Activated T-helper 9 cell treated with anti-CD3 and anti-CD28 coated beads, Interleukin-2, amount 50 U/mL, for 16 hours (primary cell): ENCODE measurements at places on chromosomes 2 and 18.

DNA sequence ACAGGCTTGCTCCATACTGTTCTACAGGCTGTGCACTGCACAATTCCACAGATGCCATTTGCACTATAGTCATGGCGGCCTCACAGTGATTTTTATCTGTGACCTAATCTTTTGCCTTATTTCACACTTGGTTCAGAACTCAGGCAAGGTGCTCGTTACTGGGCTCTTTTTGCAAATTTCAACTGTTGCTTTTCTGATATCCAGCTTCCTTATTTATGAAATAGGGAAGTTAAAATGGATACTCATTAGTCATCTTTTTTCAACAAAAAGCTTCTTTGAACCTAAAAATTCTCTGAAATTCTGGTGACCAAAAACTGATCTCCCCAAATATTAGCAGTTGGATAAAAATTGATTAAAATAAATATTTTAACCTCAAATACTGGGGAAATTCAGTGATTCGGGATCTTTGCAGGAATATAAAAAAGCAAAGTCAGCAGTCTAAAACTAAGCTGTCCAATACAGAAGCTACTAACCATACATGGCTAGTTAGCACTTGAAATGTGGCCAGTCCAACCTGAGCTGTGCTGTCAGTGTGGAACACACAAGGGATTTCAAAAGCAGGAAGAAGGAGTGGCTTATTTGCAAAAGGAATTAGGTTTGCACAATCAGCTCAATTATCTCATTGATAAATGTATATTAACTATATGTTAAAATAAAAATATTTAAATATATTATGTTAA, 134.4 kb downstream of the COL4A4 start:
- DNase-seq = no peak

DNA sequence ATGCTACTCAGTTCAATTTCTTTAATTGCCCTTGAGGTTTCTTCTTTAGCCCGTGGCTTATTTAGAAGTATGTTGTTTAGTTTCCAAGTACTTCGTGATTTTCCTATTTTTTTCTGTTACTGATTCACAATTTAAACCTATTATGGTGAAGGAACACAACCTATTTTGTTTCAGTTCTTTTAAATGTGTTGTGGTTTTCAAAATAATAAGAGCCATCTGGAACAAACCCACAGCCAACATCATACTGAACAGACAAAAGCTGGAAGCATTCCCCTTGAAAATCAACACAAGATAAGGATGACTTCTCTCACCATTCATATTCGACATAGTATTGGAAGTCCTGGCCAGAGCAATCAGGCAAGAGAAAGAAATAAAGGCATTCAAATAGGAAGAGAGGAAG, 155.2 kb downstream of the GALNT1 start:
- DNase-seq = no peak

DNA sequence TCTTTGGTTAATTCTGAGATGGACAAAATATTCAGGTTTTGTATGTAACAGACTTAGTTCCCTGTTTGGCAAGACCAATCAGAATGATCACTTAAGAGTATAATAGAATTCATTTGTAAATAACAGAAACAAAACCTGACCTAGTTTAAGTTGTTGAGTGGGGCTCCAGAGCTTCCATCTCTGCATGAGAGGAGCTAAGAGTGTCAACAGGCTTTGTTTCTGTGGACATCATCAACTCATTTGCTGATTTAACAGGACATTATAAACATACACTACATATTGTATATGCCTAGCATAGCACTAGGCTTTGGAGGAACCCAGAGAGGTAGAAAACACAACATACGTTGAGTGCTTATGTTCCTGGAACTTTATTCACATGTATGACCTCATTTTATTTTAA, 75.3 kb upstream of the TRIB2 start:
- no peak for DNase-seq

- no peak for DNase-seq
Observed at GRCh38 chr2:240206630-240207029, 66.2 kb upstream of the OTOS start.

GRCh38 chr2:26424221-26424620, 22.5 kb downstream of the DRC1 start:
- DNase-seq = no peak

DNA sequence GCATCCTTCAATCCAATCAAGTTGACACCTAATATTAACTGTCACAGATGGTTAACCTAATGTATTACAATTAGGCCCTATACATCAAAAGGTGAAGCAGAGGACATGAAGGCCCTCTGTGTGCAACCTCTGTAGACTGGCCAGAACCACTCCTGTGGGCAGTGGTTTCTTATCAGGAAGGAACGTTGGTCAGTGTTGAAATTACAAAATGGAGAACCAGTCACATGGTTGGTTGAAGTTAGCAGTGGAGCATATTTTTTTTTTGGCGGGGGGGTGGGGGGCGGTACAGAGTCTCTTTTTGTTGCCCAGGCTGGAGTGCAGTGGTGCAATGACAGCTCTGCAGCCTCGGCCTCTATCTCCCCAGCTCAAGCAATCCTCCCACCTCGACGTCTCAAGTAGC, 19.8 kb downstream of the RNU2-63P start:
- DNase-seq = no peak

DNA sequence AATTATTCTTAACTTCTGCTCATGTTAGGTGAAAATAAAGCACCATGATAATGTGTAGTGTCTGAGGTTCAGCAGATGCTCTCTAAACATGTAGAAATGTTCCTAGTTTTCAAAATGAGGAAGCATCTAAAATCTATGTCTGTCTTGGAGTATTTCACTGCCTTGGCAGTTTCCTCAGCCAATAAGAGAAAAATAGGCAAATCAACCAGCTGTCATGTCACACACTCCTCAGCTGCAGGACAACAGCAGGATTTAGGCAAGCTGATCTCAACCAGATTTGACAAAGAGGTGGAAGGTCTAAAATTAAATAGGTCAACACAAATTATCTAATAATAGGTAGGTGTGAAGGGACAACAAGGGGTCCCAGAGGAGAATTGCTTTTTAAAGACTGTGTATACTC, 164.1 kb upstream of the BOD1L2 start:
- no peak for DNase-seq

- DNase-seq = no peak
Observed at GRCh38 chr2:187922846-187923245, 368.6 kb upstream of the TFPI start.

- DNase-seq = no peak
Observed at GRCh38 chr2:186841940-186842339, 7.0 kb downstream of the ZSWIM2 start.

GRCh38 chr2:109166811-109167210, 37.8 kb downstream of the SH3RF3 start:
- DNase-seq = no peak

- DNase-seq = no peak
Observed at GRCh38 chr2:39937621-39938020, 158.6 kb upstream of the THUMPD2 start.

DNA sequence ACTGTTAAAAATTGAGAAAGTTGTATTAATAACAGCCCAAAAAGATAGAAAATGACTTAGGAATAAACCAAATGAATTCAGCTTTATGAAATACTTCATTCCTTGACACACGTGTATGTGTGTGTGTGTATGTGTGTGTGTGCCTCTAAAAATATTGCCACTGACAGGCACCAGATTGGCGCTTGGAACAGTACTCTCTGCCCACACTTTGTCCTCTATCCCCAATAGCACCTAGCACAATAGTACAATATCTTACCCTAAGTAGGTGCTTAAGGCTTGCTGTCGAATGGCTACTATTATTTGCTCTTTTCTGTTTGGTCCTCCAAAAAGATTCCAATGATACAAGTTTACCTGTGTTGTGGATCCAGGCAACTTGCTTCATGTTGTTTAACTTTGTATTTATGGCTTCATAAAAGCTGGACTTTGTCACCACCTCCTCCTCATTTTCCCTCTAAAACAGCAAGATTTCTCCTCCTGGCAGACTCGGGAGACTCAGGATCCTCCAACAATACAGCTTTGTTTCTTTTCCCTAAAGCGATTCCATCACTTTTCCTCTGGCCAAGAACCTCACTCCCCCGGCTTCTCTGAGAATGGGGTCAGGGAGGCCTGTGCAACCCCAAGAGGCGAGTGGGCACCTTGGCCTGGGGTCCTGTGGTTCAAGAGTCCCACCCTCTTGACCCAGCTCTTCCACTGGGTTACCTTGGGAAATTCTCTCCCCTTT, 43.3 kb upstream of the LCLAT1 start:
- DNase-seq = no peak

GRCh38 chr2:102686479-102687439, 67.4 kb downstream of the SLC9A2 start:
- no peak for DNase-seq

GRCh38 chr2:165311949-165312348, 72.7 kb downstream of the SCN2A start:
- DNase-seq = no peak

DNA sequence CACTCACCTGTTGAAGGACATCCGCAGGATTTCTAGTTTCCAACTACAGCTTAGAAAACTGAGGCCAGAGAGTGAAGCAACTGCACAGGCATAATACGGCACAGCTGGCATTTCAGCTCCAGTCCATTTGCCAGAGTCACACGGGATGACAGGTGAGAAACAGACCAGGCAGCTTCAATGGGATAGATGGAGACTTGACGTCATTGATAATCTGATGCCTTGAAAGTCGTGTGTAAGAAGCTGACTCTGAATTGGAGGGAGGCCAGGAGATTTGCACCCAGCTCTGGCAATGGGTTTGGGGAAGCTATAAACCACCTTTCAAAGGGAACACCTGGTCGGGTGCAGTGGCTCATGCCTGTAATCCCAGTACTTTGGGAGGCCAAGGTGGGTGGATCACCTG, 12.4 kb upstream of the DNMT3A start:
- DNase-seq = no peak

DNA sequence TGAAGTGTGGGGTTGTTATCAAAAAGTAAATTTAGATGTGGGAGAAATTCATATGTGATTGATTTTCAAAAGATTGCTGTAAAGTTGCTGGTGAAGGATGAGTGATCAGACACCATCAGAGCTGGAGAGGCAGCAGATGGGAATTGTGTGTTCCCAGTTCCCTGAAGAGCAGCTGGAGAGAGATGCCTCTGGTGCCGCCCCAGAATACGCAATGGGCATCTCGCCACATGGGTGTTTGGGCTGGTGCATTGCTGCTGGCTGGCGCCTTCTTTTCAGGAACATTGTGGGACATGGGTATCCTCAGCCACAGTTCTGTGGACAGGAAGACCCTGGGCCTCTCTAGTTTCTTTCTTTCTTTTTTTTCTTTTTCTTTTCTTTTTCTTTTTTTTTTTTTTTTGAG, 11.9 kb downstream of the ATG4B start:
- no peak for DNase-seq

DNA sequence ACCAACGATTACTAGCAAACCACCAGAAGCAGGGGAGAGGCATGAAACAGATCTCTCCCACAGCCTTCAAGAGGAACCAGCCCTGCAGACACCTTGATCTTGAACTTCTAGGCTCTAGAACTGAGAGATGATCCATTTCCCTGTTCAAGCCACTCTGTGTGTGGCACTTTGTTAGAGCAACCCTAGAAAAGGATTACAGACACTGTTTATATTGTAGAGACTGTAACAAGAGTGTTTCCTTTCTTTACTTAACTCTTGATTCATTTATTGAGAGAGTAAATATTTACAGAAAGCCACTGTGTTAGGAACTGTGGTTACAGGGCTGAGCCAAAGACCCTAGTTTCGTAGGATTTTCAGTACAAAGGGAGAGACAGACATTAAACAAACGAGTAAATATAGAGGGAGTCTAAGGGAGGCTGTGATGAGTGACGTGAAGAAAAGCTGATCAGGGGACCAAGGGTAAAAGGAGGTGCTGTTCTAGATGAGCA, 10.9 kb downstream of the CCDC68 start:
- no peak for DNase-seq

DNA sequence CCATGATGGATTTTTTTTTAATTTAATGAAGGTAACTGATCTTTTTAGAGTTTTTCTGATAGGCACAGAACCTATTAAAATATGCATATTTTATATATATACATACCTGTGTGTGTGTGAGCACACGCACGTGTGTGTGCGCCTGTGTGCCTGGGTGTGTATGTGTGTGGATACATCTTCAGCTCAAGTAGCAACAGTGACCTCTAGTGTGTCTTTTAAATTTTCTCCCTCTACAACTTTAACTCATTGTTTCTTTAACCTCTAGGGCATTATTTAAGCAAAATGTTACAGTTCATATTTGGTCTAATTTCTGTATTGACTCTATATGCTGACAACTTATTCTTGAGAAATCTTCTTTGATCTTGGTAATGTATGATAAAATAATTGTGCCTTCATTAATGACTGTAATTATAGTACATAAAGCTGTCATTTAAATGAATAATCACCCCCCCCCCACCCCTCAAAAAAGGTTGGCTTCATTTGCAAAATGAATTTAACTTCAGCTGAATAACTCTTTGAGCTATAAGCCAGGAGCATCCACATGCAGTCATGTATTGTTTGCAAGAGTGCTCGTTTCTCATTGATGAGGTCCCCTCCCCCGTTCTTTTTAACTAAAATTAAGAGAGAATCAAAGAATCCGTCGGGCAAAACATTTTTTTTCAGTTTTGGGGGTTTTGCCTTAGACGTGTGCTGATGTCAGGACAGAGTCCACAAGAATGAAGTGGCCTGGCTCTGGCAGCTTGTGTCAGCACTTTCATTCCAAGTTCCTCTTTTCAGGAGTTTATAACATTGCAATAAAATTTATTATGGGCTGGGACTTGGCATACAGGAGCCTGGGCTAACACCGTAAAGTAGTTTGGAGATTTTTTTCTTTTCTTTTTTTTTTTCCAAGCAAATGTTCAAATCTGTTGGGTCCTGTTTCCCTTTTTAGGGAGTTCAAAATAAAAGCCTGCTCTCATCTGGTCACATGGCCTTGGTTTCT, 80.0 kb downstream of the ETAA1 start:
- no peak for DNase-seq

GRCh38 chr2:237208373-237209260, 122.9 kb downstream of the COPS8 start:
- no peak for DNase-seq

DNA sequence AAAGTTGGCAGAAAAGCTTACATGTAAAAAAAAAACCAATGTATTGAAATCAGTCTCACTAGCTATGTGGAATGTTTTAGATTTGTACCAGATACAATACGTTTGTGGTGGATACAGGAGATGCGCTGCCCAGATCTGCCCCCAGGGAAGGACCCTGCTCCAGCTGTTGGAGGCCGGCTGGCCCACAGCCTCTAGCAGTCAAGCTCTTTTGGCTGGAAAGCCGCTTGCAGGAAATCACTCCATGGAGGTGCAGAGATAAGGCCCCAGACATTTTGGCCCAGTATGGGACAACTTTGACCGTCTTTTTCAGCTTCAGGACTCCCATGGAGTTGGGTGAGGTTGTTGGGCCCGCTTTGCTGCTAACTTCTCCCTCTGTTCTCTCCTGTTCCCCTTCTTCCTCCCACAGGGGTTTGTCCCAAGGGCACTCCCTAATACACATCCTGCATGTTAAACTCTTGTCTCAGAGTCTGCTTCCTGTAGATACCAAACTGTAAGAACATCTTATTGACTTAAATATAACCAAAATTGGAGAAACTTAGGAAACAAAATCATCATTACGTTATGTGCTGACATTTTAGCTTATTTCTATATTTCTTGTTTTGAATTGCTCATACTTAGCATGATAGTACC, 1.7 kb upstream of the QPCT start:
- DNase-seq = no peak

DNA sequence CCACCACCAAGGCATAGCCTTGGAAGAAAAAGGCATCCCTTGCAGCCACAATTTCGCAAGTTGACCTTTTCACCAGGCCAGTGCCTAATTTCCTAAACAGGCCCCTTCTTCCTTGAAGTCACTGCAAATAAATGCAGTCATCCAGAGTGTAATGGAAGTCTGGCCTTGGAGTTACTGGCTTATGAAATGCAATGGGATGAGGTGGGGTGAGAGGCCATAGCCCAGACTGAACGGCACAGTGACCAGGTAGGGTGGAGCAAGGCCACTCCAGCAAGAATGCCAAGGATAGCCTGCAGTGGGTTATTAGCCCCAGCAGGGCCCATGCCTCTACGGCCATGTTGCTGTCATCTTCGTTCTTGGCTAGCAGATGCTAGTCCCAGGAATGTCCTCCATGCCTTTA, 68.4 kb downstream of the BCL11A start:
- no peak for DNase-seq
